Stimulated activated CD4-positive, alpha-beta T cell treated with anti-CD3 and anti-CD28 coated beads, Interleukin-4, amount 100 ng/mL, for 4 hours (primary cell): ENCODE measurements at places on chromosomes 5 and 9.

- no peak for DNase-seq
Measured at GRCh38 chr5:178535299-178536175, 54.7 kb downstream of the COL23A1 start.

- no peak for DNase-seq
Measured at GRCh38 chr5:150662731-150663516, 1.9 kb downstream of the MYOZ3 start.

DNA sequence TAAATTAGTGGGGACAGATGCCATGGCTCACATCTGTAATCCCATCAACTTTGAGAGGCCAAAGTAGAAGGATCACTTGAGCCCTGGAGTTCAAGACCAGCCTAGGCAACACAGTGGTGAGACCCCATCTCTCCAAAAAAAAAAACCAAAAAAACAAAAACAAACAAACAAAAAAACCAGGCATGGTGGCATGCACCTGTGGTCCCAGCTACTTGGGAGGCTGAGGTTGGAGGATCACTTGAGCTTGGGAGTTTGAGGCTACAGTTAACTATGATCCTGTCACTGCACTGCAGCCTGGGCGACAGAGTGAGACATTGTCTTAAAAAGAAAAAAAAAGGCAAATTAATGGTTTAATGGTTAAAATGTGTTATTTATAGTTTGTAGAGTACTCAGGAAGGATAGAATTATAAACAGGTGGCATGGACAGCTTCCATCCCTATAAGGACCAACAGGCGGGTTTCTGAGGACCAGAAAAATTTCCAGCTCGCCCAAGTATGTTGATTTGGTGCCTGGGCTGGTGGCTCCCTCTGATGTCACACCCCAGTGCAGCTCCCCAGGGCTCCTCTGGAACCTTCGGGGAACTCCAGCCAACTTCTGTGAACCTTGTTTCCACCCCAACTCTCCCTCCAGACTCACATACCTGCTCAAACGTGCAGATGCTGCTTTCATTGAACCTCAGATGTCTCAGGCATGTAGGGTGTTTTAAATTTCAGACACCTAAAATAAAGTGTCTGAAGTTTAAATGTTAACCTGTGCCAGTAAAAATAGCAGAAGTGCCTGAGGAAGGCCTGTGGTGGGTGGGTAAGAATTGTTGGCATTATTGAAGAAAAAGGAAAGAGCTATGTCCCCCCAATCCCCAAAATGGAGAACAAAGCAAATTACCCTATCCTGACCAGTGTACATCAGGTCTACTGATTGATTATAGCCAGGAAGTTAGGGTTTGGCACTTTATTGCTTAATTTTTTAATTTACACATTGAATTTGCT, 69.0 kb downstream of the TRIO start:
- DNase-seq = no peak

- no peak for DNase-seq
Measured at GRCh38 chr5:164377746-164378145, 872.3 kb downstream of the MAT2B start.

DNA sequence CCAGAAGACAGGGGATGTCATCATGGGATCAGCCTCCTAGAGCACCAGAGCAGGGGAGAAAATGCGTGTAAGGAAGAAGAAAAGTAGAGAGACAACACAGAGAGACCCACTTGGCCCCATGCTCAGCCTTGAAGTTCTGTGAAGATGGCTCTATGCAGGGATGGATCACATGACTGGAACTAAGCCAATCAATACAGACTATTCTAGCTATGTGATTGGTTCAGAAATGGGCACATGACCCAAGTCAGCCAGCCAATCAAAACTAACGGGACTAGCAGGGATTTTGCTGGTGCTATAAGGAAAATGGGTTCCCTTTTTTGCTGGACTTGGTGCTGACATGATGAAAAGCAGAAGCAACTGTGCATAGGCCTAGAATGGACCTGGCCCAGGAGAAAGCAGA, 173.0 kb upstream of the TBC1D2 start:
- no peak for DNase-seq

DNA sequence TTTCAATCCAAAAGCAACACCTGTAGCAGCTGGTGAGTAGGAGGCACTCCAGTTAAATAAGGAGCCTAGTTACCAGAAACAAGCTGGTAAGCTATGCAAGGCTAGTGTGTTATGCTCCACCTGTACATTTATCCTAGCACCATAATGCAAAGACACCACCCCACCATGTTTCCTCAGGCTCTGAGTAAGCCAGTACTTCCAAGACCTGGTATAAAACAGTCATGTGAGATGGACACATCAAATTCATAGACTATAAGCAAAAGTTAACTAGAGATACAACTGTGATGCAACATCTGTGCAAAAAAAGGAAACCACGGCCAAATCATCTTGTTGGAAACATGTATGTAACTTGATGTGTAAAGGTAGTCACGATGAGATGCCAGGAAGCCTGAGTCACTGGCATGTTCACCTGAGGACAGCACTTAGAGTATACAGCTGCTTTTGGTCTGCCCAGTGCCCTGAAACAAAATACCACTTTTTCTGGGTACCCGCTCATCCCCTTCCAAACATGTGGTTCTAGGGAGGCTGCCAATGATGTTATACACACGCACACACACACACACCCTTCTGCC, 66.1 kb downstream of the CDK5RAP2 start:
- no peak for DNase-seq
